ENCODE measurements at places on chromosomes 5 and 9.

- no peak for DNase-seq
These were observed 31.1 kb upstream of the MEIKIN start for GRCh38 chr5:131976414-131977211.

DNA sequence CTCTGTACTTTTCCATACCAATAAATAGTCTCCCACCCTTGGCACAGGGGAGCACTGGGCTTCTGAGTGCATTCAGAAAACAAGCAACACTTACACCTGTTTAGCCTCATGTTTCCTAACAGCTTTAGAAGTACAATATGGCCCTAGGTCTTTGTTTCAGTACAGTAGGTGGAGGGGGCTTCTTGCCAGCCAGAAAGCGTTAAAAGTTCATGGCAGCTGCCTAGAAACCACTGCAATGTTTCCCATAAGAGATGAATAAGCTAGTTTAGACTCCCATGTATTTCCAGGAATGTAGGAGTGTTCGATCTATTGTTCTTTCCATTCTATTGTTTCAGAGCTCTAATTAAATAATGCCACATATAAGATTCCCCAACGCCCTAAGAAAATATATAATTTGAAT lies 444.8 kb downstream of the ARHGEF28 start:
- no peak for DNase-seq

DNA sequence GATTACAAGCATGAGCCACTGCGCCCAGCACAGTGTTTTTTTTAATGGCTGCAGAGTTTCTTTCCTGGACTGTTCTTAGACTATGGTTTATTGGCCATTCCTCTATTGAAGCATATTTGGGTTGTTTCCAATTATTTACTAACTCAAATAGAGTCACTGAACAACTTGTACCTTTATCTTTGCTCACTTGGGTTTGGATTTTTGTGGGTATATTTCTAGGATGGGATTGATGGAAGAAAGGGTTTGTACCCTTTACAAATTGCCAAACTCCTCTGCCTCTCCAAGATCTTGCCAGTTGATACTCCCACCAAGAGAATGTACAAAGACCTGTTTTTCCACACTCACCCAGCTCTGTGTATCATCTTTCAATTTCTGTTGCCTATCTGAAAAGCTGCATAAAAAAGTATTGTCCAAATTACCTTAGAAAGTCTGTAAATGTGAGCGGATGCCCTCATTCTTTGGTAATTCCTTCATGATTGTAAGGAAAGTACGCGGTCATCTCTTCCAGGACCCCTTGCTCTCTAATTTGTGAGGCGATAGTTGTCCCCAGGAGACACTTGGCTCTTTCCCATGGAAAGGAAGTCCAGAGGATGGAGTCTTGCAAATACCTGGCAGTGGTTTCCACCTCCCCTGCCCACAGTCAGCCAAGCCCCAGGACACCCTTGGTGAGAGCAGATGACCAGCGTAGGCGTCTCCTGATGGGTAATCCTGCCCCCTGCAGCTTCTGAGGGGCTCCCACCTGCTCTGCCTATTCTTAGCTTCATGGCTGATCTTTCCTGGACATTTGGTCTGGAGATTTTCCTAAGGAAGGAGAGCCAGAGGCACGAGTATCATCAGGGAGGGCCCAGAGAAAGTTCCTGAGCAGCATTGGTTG lies 33.0 kb downstream of the ARHGEF37 start:
- no peak for DNase-seq

GRCh38 chr5:103111468-103111867 lies 8.5 kb downstream of the GIN1 start:
- no peak for DNase-seq

GRCh38 chr5:68688547-68688946 lies 405.3 kb upstream of the SLC30A5 start:
- no peak for DNase-seq

- DNase-seq = no peak
These were observed 162.2 kb downstream of the GADD45G start for GRCh38 chr9:89766991-89767390.

GRCh38 chr5:128825826-128826225 lies 139.5 kb upstream of the SLC27A6 start:
- no peak for DNase-seq

GRCh38 chr5:88555674-88556073 lies 287.0 kb upstream of the TMEM161B start:
- DNase-seq = peak; percentile 25

- DNase-seq = no peak
These were observed 21.7 kb downstream of the SLC6A18 start for GRCh38 chr5:1246711-1247431.

DNA sequence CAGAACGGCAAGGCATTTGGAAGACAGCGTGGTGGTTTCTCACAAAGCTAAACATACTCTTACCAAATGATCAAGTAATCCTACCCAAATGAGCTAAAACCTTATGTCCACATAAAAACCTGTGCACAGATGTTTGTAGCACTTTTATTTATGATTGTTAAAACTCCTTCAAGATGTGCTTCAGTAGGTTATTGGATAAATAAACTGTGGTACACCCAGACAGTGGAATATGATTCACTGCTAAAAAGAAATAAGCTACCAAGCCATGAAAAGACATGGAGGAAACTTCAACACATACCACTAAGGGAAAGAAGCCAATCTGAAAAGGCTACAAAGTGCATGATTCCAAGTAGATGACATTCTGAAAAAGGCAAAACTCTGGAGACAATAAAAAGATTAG lies 94.2 kb downstream of the FOXD1 start:
- DNase-seq = no peak

DNA sequence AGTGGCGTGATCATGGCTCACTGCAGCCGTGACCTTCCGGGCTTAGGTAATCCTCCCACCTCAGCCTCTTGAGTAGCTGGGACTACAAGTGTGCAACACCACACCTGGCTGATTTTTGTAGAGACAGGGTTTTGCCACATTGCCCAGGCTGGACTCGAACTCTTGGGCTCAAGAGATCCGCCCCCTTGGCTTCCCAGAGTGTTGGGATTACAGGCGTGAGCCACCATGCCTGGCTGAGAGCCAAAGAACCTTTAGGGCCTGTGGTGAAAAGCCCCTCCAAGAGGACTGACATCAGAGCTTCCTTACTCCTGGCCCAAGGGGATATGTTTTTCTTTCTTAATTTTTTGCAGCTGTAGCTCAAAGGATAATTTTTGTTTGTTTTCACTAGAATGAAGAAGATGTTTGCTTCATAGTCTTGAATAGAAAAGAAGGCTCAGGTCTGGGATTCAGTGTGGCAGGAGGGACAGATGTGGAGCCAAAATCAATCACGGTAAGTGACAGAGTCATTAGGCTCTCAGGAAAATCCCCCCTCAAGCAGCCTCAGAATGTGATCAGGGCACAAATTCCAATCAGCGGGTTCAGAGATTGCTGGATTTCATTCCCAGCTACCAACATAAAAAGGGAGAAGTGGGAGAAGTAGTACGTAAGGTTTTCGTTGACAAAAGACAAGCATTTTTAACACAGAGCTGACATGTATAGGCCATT lies 77.1 kb downstream of the GOLPH3 start:
- DNase-seq = peak; percentile 53

DNA sequence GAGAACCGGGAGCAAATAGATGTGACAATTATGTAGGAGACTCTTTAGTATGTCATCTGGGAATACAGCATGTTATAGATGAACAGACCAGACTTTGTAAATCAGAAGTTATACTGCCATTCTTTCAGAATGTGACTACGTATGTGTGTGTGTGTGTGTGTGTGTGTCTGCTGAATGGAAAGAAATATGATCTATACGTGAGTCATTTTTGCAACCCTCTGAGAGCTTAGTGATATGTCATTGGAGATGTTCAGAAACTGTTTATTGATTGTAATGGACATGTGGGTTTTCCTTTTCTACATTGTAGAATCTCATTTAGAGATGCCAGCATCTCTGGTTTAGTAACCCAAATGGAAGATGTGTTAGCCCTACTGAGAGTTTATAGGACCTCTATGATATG lies 731.5 kb downstream of the TLE1 start:
- no peak for DNase-seq

DNA sequence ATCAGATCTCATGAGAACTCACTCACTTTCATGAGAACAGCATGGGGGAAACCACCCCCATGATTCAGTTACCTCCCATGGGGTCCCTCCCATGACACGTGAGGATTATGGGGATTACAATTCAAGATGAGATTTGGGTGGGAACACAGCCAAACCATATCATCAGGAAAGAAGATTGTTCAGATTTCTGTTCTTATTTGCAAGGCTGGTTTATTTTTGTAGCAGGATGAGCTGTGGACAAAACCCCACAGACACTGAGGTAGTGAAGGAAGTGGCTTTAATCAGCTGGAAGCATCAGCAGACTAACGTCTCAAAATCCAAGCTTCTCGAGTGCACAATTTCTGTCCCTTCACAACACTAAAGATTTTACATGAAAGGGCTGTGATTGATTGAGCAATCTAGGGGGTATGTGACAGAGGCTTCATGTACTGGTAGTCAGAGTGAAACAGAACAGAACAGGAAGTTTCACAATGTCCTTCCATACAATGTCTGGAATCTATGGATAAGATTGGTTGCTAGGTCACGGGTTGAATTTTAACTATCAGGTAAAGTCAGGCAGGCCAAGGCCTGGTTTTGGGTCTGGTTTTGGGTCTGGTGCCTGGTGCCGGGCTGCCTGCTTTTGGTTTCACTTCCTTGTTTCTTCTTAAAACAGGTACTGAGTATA lies 91.3 kb upstream of the ZNF366 start:
- DNase-seq = no peak

DNA sequence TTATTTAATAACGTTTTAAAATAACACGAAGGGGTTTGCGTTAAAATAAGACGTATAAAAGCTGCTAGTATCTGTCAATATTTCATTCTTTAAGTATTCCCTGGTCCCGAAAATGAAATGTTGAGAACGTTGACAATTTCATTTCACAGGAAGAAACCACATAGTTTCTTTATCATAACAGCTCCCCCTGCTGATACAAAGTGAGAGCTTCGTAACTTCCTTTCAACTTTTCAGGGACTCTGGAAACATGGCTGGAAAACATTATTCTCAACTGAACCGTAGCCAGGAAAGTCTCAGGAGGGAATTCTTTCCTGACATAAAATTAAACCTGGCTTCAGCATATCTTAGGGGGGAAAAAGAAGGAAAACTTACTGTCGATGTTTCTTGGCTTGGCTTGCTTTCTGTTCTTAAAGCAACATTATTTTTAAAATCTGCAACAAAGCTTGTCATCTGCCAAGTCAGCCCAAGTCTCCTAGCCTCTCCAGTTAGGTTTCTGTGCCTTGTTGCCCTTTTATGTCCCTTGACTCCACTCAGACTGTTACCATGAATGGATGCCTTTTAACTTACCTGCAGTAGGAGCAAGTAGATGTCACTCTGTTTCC lies 122.9 kb upstream of the DAB2 start:
- peak; percentile 35 for DNase-seq

DNA sequence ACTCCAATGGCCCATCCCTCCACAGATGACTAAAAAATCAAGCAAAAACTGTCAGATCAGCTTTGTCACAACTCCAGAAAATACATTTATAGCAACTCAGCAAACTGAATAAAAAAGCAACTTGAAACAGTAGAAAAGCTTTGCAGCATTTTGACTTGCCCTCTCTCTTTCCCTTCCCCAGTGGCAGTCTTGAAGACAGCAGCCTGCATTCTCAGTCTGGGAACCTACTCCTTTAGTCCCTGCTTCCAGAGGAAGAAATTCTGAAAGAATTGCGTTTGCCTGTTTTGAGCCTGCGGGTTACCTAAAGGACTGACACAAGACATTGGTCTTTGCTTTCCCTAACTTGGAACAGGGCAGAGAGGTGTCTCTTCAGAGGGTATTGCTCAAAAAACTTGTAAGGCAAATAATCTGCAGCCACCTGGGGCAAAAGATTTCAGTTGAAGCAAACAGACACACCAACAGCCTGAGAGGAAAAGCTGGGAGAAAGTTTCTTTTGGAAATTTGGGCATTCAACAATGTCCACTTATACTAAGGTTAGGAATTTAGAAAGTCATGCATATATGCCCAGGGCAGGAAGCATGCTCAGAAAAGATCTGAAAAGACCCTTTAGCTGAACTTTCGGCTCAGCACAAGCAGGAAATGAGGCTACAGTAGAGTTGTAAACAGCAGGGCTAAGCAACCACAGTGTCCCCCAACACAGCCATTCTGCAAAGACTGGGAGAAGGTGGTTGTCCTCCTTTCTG lies 15.2 kb upstream of the SLC35D2 start:
- DNase-seq = no peak

GRCh38 chr9:135786146-135786690 lies 84.2 kb downstream of the KCNT1 start:
- DNase-seq = no peak

- DNase-seq = no peak
These were observed 88.9 kb downstream of the SLF1 start for GRCh38 chr5:94707359-94707758.

DNA sequence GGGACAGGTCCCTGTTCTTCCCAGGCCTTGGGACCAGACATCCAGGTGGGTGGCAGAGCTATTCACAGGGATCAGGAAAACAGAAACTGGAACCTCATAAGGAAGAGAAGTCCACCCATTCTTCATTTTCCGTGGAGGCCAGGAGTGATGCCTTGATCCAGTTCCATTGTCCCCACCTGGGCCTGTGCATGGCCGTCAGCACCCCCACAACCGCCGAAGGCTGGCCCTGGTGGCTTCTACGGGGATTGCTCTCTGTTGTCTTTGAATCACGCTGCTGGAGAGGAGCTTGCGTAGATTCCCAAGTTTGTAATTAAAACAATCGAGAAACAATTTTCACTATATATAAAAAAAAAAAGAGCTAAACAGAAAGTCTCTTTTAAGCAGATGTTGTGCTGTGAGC lies 134.4 kb downstream of the MVB12B start:
- no peak for DNase-seq

DNA sequence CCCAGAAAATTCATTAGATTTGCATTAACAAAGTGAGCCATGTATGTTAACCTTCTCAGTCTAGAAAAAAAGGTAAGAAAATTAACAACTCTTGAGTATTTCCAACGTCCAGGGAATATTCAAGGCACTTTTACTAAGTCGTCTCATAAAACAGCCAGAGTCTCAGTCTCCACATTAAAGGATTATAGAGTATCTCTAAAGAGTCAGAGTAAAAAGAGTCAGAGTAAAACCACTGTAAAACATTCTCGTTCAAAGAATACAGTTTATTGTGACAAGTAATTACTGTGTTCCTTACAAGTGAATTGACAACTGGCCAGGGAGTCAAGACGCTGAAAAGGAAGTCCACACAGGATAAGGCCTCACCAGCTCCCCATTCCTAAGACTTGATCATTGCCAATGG lies 97.2 kb upstream of the ISL1 start:
- DNase-seq = no peak

DNA sequence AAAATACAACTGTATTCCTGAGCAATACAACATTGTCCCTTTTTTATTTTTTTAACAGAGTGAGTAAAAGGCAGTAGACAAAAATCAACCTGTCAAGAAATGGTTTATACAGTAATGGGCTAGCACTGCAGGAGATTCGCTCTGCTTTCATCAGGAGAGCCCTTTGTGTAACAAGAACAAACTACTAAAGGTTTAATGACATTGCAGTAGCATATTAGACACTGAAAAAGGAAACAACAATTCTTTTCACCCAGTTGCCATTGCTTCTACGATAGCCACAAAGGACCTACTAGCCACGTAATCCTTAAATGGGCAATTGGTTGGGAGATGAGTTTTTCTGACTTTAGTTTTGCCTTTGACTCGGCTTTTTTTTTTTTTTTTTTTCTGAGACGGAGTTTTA lies 319.8 kb upstream of the TRPM3 start:
- DNase-seq = no peak

- DNase-seq = no peak
These were observed 29.7 kb upstream of the AKNA start for GRCh38 chr9:114417511-114417910.

GRCh38 chr5:170201311-170201710 lies 31.5 kb upstream of the C5orf58 start:
- no peak for DNase-seq

Data from D341Med (cell line).